ENCODE measurements at places on chromosomes 3 and 15.

GRCh38 chr15:39462691-39463090 is 118.2 kb upstream of the THBS1 start:
- no peak for DNase-seq

DNA sequence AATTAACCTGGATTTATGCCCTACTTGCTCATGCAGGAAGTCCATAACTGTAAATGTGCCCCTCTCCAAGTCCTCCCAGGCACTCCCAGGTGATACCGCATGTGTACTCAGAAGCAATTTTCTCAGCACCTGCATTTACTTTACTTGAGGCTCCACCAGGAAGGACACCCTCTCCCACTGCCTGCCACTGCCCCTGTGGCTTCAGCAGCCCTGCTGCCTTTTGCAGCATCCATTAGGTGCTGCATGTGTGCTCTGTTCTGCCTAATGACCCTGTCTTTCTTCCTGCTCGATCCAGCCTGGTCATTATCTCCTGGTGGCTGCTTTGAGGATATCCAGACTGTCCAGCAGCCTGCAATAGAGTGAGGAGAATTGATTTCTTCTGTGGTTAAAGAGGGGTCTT is 107.6 kb upstream of the SEMA6D start:
- DNase-seq: no peak

DNA sequence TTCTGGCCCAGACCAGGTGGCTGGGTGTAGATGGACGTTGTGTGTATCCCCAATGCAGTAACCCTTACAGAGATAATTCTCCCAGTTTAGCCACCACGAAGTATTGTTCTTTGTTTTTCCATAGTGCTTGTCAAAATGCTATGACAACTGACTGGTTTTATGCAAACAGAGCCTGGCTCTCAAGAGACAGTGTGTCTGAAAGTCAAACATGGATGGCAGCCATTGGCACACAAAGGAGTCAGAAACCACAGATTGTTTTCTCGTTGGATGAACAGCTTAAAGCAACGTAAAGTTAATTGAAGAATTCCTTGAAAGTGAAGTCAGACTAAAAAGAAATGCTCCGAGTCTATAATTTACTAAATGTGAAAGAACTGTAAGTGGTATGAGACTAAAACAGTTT is 91.2 kb downstream of the FILIP1L start:
- DNase-seq: no peak

DNA sequence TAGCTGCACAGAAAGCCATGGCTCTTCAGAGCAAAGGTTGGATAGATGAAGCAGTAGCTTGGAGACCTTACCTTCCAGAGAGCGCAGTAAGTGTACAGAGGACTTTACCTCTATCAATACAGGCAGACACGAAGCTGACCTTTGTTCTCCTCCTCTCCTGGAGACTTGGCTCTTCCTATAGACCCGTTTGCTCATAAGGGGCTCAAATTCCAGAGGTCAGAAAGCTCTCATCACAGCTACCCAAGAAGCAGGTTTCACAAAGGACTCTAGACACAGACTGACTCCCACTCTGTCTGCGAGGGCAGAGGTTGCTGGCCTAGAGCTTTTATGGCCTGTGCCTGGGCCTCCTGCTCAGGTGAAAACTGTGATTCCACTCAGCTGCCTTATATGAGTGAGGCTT is 35.4 kb upstream of the TOPAZ1 start:
- DNase-seq: no peak

- DNase-seq: no peak
These were observed 59.0 kb upstream of the SPTSSB start for GRCh38 chr3:161430307-161430706.

- no peak for DNase-seq
These were observed 4.9 kb upstream of the C3orf49 start for GRCh38 chr3:63814237-63814636.

GRCh38 chr3:189718215-189718614 is 87.0 kb downstream of the TP63 start:
- DNase-seq: no peak

GRCh38 chr15:73035221-73035620 is 17.0 kb upstream of the NEO1 start:
- no peak for DNase-seq

- no peak for DNase-seq
These were observed 47.0 kb upstream of the ACKR4 start for GRCh38 chr3:132549890-132550578.

DNA sequence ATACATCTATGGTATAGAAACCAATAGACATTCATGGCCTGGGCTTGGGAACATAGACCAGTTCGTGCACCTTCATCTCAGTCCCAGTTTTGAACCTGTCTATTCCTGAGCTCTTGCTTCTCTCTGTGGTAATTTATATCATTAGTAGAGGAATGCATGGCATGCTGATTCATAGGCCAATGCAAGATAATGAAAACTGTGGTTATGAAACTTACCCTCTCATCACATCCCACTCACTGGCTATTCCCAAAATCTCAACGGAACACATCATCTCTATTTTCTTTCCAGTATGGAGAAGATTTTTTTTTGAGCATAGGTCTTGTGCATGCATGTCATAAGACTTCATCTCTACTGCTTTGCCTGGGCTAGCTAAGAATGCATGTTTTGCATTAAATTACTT is 18.7 kb upstream of the P2RY12 start:
- no peak for DNase-seq

GRCh38 chr3:102053375-102053989 is 204.2 kb downstream of the NFKBIZ start:
- DNase-seq: no peak

- DNase-seq: no peak
These were observed 23.6 kb upstream of the FMN1 start for GRCh38 chr15:33218071-33218491.

DNA sequence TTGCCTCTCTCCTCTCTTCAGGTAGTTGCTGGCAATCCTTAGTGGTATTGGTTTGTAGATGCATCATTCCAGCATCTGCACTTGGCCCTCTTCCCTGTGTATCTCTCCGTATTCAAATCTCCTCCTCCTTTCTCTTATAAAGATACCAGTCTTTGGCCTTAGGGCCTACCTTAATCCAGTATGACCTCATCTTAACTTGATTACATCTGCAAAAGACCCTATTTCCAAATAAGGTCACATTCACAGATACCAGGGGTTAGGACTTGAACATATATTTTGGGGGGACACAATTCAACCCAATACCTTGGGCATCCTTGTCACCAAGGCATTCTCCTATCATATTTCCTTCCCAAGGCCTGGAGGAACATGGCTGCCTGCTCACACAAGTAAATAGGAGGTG is 22.0 kb upstream of the ABHD2 start:
- no peak for DNase-seq

GRCh38 chr3:54173371-54173770 is 51.0 kb downstream of the CACNA2D3 start:
- DNase-seq: no peak

- DNase-seq: no peak
These were observed 21.0 kb downstream of the LIPC start for GRCh38 chr15:58452775-58453174.

GRCh38 chr3:170560717-170561382 is 25.0 kb downstream of the SLC7A14 start:
- DNase-seq: no peak

DNA sequence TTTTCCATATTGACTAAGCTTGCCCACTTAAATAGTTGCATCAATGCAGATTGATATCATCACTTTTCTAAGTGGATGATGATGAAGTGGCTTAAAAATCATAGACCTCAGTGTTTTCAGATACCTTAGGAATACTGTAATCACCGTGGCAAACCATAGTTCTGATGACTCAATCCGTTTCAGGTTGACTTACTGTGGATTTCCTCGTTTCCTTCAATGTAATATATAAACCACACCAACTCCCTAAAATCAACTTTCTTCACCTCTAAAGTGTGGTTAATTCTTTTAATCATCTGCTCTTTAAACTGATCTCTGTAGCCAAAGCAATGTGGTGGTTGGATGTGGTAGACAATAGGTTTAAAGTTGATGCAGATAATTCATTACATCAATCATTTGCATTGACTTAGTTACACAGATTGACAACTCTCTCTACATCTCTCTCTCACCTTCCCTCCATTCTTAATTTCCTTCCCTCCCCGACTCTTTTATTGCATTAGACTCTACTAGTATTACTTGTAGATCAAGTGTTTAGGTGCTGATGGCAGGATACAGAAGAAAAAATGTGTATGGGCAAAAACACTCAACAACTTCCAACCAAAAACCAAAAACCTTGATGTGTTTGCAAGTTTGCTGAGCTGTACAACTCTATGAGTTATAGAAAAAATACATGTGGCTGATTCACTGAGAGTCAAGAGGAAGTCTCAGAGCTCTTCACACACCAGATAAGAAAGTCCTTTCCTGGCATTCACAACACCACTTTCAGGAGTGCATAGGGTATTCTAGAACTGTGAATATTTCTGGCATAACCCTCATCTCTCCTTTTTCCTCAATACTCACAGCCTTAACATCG is 243.5 kb downstream of the NFKBIZ start:
- DNase-seq: no peak

DNA sequence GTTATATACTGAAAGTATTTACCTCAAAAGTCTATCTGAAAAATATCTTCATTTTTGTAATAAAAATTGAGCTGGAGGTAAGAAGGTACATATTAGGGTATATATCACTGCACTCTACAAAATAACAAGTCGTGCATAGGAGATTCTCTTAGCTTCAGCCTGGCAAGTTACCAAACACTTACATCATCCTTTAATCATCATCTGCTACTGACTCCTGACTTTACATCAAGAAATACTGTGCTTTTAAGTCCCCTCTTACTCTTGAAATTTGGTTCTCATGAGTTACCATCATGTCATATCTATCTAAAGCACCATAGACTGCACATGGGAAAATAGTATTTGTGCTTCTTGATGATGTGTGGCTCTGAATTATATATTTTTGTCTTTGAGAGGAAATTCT is 50.8 kb downstream of the LYSMD4 start:
- DNase-seq: no peak

- peak; percentile 59 for DNase-seq
These were observed 13.7 kb upstream of the PARP6 start for GRCh38 chr15:72285927-72286516.

DNA sequence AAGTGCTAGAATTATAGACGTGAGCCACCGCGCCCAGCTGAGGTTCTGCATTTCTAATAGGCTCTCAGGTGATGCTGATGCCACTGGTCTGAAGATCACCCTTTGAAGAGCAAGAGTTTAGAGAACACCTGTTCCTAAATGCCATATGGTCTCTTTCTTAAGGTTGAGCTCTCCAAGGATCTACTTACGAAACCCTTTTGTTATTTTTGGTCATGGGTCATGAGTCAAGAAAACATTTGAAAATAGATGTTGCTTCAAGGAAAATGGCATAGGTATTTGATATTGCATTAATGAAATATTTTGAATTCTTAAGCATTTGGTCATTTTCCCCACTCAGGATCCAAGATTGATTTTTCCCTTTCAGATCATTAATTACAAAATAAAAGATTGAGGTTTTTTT is 74.7 kb upstream of the SOX2 start:
- no peak for DNase-seq

DNA sequence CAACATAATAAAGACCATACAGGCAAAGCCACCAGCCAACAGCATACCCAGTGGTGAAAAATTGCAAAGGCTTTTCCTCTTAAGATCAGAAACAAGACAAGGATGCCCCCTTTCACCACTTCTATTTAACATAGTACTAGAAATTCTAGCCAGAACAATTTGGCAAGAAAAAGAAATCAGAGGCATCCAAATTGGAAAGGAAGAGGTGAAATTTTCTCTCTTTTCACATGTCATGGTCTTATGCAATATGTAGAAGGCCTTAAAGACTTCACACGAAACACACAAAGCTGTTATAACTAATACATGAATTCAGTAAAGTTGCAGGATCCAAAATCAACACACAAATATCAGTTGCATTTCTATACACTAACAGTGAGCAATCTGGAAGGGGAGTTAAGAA is 120.2 kb downstream of the APBA2 start:
- no peak for DNase-seq

All from stimulated activated CD4-positive, alpha-beta T cell treated with anti-CD3 and anti-CD28 coated beads, Interleukin-2, amount 100 ng/mL, for 24 hours (primary cell).